Lung microvascular endothelial cell (primary cell): ENCODE measurements at places on chromosomes 2 and 18.

GRCh38 chr18:10070561-10071000 lies 156.8 kb downstream of the VAPA start:
- no peak for DNase-seq

DNA sequence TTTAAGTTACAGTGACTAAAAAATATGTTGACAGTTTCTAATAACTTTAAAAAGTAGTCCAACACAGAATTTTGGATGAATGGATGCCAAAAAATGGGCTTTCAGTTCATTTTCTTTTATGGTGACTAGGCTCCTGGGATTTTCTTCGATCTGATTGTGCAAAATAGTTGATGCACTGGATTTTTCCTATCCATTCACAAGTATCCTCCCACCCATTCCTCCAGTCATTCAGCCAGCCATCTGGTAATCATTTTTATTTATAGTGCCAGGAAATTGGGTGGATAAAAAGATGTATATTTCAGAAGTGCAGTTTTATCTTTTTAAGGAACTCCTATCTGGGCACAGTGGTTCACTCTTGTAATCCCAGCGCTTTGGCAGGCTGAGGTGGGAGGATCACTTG lies 175.1 kb downstream of the PTPRM start:
- no peak for DNase-seq

GRCh38 chr18:5146093-5146492 lies 51.0 kb downstream of the AKAIN1 start:
- no peak for DNase-seq

GRCh38 chr2:187749804-187750431 lies 195.7 kb upstream of the TFPI start:
- no peak for DNase-seq

DNA sequence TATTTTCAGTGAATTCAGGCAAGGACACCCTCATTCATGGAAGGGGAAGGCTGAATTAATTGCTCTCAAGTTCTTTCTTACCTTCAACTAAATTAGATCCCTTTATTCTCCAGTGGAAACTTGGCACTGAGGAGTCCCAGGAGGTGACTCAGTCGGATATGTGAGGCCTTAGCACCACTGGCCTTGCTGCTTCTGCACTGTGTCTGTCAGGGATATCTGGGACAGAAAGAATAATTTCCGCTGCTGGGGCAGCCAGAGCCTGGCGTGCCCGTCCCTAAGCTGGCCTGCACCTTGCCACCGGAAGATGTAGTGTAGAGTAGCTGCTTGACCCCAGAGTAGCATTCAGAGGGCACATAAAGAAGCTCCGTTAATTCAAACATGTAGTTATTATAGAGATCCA lies 53.4 kb downstream of the LIMS1 start:
- DNase-seq = peak; percentile 80

DNA sequence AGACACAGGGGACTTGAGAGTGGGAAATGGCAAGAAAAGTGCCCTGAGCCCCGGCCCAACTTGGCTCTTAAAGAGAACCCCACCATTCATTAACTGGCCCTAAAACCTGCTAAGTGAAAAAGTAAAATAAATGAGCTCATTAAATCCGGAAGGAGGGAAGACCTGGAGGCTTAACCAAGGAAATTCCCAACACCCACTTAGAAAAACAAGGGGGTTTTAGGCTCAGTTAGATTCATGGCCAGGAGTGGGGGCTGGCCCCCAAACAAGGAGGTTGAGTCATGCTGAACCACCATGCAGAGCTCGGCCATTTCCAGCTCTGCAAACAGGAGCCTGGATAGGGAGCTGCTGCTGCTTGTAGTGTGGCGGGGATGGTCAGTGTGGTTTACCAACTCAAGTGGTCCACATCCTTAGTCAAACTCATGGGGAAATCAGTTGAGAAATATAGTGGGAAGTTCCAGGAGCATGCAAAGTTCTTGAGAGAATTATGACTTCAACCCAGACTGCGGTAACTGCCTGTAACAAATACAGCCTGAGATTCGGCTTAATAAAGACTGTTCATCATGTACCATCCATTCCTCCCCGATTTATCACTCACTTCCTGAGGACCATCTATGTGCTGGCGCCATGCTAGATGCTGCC lies 39.7 kb upstream of the MRPL19 start:
- DNase-seq = peak; percentile 29
